ENCODE measurements at places on chromosomes 12 and 14.

DNA sequence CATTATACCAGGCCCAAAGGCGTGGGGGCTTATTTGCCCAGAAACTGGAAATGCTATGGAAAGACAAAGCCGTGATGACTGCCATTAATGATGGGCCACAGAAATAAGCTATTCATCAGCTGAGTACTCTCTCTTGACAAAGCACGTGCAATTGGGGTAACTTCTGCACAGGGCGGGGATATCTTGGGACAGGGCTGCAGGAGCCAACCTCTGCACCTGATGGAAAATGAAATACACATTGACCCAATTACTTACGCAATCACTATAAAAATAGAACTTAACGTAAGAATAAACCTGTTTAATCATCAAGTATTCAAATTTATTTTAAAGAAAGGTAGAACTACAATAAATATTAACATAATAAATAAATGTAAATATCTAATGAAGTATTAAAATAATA is 180.1 kb upstream of the NTF3 start:
- DNase-seq = no peak

- no peak for DNase-seq
These were observed 23.4 kb upstream of the EIF5 start for GRCh38 chr14:103310576-103311095.

- no peak for DNase-seq
These were observed 13.3 kb upstream of the VRK1 start for GRCh38 chr14:96783915-96784224.

GRCh38 chr12:1848745-1849144 is 28.4 kb downstream of the LRTM2 start:
- no peak for DNase-seq

GRCh38 chr12:94566345-94566744 is 84.0 kb downstream of the TMCC3 start:
- no peak for DNase-seq

- no peak for DNase-seq
These were observed 1205.3 kb downstream of the GALC start for GRCh38 chr14:86787717-86788116.

GRCh38 chr14:51828017-51828797 is 32.2 kb upstream of the GNG2 start:
- peak; percentile 52 for DNase-seq

DNA sequence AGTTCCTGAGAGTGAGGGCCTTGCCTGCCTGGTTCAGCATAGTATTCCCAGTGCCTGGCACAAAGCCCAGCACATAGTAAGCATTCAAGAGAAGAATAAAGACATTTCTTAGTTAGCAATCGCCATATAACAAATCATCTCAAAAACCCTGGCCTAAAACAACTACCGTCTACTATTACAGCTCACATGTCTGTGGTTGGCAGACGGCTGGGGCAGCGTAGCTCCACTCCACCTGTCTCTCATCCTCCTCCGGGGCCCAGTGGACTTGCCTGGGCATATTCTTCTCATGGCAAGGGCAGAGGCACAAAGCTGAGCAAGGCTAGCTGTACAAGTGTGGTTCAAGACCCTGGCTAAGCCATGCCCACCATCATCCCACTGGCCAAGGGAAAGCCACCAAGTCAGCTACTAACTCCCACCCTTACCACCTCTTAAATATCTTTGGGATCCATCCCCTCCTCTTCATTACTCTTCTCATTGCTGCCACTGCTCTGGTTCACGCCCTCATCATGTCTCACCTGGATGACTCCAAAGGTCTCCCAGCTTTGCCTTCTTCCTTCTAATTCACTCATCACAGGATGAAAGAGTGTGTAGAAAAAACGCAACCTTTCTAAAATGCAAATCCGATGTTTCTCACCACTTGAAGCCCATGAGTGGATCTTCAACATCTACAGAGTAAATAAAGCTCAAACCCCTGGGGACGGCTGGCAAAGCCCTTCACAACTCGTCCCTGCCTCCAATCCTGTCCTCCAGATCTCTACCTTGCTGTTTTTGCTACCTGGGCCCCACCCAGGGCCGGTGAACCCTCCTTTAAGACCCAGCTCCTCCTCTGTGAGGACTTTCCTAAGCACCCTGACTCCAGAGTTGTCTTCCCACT is 10.4 kb downstream of the TMEM229B start:
- no peak for DNase-seq

GRCh38 chr12:1629338-1630132 is 504 bp downstream of the WNT5B start:
- peak; percentile 44 for DNase-seq

DNA sequence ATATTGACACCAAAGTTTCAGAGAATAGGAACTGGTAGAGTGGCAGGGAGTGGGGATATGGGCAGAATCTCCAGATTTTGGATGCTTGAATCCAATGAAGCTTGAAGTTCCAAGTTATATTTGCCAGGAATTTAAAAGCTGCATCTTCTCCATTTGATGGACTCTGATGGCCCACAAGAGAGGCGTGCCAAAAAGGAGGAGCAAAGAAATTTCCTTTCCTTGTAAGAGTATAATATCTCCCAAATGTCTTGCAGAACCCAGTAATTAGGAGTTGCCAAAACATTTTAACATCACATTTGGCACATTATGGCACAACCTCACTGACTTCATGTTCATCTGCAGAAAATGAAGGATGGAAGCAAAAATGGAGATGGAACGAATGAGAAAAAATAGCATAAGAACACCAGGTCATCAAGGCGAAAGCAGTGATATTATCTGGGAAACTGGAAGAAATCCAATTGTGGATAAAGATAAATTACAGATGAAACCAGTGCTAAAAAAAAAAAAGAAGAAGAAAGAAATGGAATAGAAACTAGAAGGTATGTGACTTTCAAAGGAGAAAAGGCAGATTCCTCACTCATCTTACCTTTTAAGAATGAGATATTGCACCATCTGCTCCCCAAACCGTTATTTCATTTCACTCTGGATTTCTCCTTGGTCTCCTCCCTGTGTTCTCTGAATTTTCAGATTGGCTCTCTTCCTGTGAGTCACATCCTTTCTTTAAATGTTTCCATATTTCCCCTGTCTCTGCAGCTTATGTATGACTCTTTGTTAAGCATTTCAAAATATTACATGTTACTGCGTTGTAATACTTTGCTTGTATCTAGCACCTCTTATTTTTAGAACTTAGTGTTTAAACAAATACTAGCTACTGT is 13.5 kb upstream of the FLRT2 start:
- no peak for DNase-seq

- DNase-seq = no peak
These were observed 1.1 kb upstream of the WDR89 start for GRCh38 chr14:63642656-63643382.

GRCh38 chr12:15662983-15663659 is 126.1 kb downstream of the EPS8 start:
- DNase-seq = no peak

- DNase-seq = no peak
These were observed 17.0 kb downstream of the C12orf75 start for GRCh38 chr12:105347499-105347898.

DNA sequence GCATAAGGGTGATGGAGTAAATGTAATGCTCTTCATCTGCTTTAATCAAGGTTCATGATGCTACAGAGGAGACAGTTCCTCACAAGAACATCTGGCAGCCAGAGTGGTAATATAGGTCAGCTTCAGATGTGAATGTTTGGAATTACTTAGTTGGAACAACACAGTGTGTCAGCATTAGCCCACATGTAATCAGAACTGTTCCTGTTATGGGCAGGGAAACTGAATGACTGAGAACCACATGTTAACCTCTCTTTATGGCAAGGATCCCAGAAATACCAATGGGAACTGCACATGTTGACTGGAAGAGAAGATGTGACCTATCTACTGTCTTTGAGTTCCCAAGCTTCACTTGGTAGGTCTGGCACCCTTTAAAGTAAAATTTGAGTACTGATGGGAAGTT is 390.1 kb upstream of the PDE3A start:
- DNase-seq = no peak

- peak; percentile 93 for DNase-seq
These were observed at the start of the genes SAMD15 and TMED8 for GRCh38 chr14:77376771-77377501. TSS of gene SAMD15 (plus strand) at chr14:77377379. CDS start at chr14:77377419, 40 bp downstream. TSS of gene TMED8 (minus strand) at chr14:77377094. CDS start at chr14:77377053, 41 bp downstream.

DNA sequence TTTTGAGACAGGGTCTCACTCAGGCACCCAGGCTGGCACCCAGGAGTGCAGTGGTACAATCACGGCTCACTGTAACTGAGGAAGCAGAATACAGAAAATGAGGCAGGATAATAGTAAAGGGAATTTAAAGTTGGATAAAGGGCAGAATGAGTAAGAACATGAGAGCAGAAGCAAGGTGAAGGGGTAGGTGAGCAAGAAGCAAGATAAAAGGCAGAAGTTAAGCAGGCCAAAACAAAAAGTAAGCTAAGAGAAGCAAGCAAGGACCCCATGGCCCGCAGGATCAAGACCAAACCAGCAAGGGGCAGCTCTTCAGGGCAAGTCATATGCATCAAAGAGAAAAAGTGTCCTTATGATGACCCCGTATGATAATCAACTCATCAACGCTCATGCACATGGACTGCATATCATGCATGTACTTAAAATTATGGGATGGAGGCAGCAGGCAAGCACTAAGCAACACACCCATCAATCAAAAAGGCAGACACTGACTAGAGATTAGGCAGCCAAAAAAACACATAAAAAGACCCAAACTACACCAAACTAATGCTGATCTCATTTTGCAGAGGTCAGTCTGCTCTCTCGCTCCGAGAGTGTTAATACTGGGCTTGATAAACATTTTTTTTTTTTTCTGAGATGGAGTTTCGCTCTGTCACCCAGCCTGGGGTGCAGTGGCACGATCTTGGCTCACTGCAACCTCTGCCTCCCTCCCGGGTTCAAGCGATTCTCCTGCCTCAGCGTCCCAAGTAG is 11.6 kb downstream of the TIMELESS start:
- DNase-seq = no peak

GRCh38 chr14:77097006-77097699 is 905 bp upstream of the CIPC start:
- no peak for DNase-seq

DNA sequence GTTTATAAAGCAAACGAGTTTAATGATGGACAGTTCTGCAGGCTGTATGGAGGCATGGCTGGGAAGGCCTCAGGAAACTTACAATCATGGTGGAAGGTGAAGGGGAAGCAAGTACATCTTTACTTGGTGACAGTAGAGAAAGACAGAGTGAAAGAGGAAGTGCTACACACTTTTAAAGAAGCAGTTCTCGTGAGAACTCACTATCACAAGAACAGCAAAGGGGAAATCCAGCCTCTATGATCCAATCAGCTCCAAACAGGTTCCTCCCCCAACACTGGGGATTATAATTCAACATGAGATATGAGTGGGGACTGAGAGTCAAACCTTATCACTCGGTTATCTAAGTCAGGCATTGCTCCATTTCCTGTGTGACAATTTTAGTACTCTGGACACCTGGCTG is 189.9 kb upstream of the CNTN1 start:
- no peak for DNase-seq

DNA sequence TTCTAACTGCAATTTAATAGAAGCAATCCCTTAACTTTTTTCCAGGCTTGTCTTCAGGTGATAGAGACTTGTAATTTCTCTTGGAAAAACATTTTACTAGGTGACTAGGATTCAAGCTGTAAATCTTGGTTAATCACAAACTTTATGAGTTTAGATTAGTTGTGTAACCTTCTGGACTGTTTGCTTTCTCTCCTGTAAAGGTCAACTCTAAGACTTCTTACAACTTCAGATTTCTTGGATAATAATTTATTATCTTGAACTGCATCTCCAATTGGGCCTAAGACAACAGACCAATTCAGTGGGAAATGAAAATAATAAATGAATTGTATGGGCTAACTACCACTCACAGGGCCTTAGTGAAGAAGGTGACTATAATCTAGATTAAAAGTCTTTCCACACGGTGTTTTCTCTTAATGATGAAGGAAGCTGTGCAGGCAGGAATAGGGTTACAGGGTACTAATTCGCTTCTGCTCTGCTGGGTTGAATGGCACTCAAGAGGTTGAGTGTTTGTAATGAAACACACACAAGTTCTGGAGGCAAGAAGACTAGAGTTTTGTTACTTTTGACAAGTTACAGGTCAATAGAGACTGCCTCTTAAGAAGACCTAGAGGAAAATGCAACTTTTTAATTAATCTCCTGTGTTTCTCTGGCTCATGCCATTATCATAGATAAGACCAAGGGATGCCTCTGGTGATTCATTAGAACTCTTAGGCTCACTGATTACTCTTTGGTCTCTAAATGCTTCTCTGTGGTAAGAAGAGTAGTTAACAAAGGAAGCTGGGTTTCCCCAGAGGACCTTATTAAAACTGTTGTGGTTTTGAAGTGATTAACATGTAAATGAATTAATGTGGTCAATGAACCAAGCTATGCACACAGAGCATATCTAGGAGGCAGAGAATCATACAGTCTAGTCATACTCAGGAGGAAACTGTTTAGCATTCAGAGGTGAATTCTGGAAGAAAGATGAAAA is 30.0 kb upstream of the OR4E1 start:
- DNase-seq = no peak

DNA sequence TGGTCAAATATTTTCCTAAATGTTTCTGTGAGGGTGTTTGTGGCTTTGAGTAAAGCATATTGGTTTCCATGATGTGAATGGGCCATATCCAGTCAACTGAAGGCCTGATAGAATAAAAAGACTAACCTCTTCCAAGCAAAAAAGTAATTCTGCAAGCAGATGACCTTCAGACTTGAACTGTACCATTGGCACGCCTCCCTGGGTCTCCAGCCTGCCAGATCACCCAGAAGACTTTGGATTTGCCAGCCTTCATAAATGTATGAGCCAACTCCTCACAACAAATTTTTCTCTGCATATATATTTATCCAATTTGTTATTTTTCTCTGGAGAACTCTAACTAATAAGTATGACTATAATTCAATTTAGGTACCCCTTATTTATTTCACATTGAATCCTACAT is 190.3 kb downstream of the KIF21A start:
- DNase-seq = no peak

DNA sequence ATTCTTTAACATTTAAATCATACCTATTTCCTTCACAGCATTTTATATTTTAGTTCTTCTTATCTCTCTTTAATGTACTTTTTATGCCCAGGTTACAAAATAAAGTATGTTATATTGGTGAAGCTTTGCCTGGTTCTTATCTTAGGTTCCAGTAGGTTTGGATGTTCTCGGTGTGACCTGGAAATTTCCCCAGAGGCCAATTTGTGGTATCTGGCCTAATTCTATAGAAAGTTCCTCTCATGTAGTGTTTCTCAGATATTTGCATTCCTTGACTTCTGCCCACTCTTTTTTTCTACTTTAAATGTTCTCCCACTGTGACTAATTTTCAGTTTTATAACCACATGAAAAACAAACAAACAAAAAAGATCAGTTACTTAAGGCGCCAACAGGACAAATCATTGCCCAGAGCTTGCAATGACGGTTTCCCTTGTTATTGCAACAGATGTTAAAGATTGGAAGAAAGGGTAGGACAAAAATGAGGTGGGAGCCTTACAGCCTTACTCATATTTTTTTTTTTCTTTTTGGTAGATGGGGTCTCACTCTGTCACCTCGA is 41.2 kb upstream of the PPM1H start:
- no peak for DNase-seq

GRCh38 chr12:127192391-127192790 is 1074.6 kb upstream of the TMEM132C start:
- DNase-seq = no peak

DNA sequence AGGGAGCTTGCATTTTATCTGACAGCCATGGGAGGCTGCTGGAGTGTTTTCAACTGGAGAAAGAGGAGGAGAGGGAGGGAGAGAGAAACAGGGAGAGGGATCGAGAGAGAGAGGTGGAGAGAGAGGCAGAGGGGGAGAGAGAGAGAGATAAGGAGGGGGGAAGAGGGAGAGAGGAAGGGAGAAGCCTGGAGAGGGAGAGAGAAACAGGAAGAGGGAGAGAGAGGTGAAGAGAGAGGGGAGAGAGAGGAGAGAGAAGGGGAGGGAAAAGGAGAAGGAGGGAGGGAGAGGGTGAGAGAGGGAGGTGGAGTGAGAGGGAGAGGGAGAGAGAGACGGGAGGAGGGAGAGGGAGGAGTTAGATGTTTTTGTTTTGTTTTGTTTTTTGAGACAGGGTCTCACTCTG is 45.6 kb downstream of the DNAH10 start:
- no peak for DNase-seq
